ENCODE measurements at places on chromosomes 12 and 14.
A peak's percentile ranks its signal among the peaks of the same experiment; 100 is the strongest.

- no peak for DNase-seq
Observed at GRCh38 chr14:64801046-64801445, 78.7 kb downstream of the SPTB start.

DNA sequence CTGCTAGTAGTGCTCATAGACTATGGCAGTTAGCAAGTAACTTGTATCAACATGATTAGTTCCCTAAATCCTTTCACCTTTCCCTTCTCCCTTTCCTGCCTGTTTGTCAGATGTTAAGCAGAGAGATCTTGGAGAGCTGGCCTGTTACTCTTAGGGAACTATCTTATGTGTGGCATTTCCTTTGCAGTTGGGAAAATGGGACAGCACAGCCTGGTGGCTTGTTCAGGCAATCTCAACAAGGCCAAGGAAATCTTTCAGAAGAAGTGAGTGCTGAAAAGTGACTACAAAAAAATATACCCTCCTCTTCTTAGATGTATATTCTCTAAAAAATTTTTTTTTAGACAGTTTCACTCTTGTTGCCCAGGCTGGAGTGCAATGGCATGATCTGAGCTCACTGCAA, 7.4 kb downstream of the PARP2 start:
- no peak for DNase-seq

DNA sequence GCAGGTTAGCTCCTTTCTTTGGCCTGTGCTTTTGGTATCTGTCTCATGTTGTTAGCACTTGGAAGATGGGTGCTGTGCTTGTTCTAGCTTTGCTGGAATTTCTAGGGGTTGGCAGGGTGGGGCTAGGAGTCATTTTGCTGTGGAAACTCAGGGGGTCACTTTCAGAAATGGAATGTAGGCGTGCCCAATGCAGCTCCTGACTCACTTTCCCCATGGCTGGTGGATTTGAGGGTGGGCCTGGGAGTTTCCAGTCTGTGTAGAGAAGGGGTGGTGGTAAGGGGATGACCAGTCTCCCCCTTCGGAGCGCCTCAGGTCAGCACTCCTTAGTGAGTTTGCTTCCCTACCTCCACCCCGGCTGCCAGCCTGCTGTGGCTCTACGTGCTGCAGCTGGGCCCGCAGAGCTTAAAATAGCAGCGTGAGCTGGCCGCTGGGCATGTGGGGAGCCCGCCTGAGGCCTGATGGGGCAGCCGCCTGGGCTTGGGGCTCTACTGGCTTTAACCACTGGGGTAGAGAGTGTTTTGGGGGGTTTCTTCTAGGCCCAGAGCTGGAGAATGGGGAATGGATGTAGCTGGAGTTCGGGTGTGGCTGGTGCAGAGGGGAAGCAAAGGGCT, 108.2 kb downstream of the TSPAN9 start:
- no peak for DNase-seq

GRCh38 chr14:76640923-76641395, 120.3 kb upstream of the VASH1 start:
- DNase-seq, result no peak

- DNase-seq, result no peak
Observed at GRCh38 chr12:47811581-47812484, 7.9 kb downstream of the HDAC7 start.

DNA sequence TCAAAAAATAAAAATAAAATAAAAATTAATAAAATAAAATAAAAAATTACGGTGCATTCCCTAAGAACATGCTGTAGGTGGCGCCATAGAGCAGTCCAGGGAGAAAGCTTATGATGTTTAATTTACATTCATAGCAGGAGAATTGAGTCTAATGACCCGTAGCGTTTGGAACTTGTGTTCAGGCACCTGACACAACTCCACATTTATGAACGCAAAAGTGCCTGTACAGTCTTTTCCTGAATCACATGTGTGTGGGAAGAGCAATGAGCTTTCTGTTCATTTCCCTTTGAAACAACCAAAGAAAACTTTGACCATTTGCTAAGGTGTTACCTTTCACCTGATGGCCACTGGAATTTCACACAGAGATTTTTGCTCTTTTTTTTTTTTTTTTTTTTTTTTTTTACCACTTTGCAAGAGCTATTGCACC, 60.6 kb upstream of the KCNA1 start:
- no peak for DNase-seq

- no peak for DNase-seq
Observed at GRCh38 chr14:104875811-104876210, 10.7 kb downstream of the CEP170B start.

DNA sequence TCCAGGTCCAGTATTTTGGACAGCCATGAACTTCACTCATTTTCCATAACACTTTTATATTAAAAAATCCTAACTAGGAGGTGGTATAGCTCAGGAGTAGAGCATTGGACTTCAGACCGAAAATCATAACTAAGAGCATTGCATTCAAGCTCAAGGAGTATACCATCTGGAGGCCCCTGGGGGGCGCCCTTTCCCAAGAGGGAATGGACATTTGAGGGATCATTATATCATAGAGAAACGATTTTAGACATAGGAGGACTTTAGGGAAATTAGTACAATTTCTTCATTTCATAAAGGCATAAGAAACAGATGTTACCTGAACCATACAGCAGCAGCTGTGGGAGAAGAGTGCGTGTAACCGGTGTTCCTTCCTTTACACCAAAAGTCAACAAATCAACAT, 5.2 kb upstream of the ATG14 start:
- no peak for DNase-seq

DNA sequence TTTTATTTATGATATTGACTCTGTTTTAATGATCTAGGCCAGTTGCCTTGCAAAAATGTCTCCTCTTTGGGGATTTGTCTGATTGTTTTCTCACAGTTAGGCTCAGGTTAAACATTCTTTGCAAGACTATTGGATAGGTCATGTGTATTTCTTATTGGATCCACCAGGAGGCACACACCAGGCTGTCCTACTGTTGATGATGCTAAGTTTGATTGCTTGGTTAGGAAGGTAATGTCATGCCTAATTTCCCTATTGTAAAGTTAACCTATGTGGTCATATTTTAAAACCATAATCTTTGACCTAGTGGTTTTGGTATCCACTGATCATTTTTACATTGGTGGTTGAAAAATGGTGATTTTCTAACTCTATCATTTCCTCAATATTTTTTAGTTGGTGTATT, 137.1 kb downstream of the BRMS1L start:
- DNase-seq, result no peak

- no peak for DNase-seq
Observed at GRCh38 chr14:89920056-89920455, 34.5 kb downstream of the EFCAB11 start.

GRCh38 chr14:73613419-73613963, 1.2 kb downstream of the ACOT6 start:
- no peak for DNase-seq

GRCh38 chr12:66620026-66620425, 58.9 kb downstream of the GRIP1 start:
- no peak for DNase-seq

- DNase-seq, result no peak
Observed at GRCh38 chr14:37453985-37454384, 141.1 kb downstream of the FOXA1 start.

GRCh38 chr12:65822732-65823512, 1.4 kb upstream of the HMGA2 start:
- peak; percentile 2 for DNase-seq

DNA sequence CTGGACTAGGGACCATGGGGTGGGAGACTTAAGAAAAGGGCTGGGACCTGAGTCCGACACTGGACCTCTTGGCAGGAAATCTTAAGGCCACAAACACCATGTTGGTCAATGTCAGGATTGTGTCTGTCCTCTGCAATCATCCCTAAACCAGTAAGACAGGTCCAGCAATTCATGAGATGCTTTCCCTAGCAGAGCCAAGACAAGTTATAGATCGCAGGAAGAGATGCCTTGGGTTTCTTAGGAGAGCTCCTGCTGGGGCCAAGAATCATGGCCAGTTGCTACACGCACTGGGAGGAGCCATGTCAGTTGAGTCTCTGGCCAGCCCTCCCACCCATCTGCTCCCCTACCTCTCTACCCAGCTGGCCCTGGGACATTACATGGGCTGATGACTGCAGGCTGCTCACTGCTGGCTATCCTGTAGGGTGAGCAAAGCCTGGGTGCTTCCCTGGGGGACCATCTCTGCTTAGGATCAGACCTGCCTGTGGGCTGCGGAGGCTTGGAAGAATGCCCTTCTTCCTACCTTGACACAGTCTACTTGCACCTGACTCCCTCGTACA, 14.2 kb downstream of the PLEKHH1 start:
- DNase-seq, result no peak

DNA sequence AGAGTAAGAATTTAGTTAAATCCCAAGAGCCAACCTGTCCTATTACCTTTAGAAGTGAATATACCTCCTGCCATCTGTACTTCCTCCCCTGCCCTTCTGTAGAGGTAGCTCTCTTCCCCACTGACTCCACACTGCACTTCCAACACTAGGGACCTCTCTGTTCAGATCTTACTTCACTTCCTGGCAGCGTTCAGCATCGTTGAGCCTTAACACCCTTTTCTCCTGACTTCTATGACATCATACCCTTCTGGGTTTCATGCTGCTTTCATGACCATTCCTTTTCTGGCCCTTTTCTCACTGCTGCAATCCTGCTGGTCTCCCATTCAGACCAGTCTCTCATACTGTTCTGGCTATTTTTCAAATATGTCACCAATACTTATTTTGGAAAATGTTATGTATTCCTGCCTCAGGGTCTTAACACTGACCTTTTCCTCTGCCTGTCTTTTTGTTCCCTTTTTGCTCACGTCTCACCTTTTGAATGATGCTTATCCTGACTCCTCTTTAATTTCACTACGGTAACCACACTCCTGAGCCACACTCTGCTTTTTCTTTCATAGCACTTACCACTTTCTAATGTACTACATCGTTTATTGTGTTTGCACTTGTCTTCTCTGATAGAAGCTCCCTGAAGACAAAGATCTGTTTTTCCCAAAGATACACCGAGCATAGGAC, 67.6 kb downstream of the PLEKHA5 start:
- no peak for DNase-seq

GRCh38 chr12:45310627-45310968, 94.7 kb downstream of the ANO6 start:
- DNase-seq, result no peak

DNA sequence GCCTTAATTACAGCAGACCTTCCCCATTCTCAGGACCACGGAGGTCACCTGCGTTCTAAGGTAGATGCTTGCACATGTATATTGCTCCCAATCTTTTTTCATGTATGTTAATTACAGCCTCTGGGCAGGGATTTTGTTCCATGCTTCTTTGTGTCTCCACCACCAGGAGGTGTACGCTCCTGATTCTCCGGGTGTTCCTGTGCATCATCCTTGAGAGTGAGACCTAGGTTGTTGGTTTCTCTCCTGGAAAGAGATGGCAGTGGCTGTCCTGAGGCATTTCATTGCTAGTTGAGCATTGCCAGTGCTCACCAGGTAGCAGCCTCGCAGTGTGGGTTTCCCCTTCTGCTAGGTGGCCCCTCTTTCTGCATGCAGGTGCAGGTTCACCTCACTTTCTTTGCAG, 52.8 kb downstream of the KCNK13 start:
- DNase-seq, result no peak

DNA sequence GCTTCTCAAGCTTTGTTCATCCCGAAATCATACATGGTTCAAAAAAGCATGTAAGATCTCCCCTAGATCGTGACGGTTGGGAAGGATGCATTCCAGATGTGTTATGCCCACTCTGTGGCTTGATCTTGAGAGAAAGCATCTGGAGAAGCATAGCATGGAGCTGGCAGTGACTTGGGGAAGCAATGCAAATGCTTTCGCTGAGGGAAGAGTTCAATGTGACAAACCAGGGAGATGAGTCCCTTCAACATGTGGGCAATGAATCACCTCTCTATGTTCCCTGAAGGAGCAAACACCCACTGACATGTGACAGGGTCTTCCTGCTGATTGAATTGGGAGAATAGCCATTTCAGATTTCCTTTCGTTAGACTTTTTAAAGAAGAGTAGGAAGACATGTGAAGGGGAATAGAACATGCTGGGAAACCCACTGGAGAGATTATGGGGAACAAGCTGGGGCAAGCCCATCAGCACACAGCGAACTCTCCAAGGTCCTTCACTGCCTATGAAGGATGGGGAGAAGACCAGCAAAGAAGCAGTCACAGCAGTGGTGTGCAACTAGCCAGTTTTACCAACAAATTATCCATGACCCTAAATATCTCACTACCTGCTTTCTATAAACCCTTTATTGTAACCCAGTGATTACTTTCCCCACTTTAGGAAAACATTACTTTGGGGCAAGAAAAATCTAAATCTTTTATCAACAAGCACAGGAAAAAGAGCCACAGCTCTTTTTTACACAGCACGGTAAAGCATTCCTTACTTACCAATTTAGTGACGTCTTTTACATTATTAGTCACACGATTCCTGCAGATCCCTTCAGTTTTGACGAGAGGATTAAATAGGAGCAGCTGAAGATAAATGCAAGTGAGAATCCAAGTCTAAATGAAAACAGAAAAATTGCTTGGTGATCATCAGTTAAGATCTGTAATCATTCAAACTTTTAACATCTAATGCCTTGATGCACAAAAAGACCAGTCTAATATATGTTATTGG, 35.0 kb downstream of the KITLG start:
- DNase-seq, result no peak

- DNase-seq, result no peak
Observed at GRCh38 chr12:58814036-58814435, 106.3 kb downstream of the LRIG3 start.

DNA sequence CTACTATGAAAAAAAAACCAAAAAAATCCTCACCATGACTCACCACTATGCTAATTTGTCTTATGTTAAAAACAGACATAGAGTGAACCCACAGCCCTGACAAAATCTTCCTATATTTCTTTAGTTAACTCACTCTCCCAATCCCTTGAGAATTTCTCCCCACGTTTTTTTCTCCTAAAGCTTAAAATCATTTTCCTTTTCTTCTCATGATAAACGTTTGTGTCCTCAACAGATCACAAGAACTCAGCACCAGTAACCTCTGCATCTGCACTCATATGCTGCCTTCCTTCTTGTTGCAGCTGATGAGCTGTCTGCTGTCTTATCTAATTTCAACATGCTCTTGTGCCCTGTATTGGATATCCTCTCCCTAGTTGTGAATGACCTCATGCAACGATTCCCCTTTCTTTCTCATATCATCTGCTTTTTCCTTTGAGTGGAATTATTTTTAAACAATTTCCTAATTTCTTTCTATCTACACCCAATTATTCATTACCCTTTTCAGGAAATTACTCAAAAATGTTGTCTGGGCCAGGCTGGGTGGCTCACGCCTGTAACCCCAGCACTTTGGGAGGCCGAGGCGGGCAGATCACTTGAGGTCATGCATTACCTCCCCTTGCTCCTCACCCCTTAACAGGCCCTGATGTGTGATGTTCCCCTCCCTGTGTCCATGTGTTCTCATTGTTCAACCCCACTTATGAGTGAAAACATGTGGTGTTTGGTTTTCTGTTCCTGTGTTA, 427.5 kb upstream of the MGAT4C start:
- DNase-seq, result no peak

DNA sequence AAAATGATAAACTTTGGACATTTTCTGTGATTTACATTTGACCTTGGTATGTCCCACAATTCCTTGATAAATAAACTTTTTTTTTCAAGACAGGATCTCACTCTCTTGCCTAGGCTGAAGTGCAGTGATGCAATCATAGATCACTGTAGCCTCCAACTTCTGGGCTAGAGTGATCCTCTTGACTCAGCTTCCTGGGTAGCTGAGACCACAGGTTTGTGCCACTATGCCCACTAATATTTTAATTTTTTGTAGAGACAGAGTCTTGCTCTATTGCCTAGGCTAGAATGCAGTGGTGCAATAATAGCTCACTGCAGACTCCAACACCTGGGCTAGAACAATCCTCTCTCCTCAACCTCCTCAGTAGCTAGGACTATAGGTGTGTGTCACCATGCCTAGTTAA, 79.1 kb upstream of the PTGDR start:
- DNase-seq, result no peak

GRCh38 chr12:26800858-26801257, 32.1 kb downstream of the ITPR2 start:
- DNase-seq, result no peak

All from CD8-positive, alpha-beta T cell (primary cell).